ENCODE measurements at places on chromosomes 16 and 17.

GRCh38 chr17:78872486-78872885 lies 30.5 kb downstream of the CEP295NL start:
- no peak for DNase-seq

DNA sequence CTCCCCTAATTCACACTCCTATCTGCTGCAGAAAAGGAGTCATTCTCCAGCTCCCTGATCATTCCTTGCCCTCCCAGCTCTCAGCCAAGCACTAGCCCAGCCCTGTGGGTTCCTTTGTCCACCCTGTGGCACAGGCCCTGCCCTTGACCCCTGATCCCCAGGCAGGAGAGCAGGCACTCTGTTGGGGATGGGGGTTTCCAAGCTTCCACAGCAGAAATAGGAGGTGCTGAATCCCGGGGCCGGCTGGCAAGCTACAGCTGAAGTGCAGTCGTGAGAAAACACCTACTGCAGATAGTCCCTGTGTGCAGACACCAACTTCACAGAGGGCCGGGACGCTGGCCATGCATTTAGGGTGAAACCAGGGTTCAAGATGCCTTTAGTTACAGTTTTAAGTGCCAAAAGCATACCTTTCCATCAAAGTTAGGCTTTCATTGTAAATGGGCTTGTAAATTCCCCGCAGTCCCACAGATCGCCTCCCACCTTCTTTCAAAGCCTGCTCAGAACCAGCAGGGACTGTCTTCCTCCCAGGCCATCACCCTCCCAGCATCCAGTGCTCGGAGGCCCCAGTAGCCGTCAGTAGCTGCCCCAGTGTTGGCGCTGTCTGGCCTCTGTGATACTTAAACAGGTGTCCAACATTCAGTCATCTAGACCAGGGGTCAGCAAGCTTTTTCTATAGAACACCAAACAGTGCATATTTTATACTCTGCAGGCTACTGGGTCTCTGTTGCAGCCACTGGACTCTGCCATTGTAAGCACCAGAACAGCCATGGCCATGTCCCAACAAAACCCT lies 10.6 kb downstream of the CPSF4L start:
- no peak for DNase-seq

DNA sequence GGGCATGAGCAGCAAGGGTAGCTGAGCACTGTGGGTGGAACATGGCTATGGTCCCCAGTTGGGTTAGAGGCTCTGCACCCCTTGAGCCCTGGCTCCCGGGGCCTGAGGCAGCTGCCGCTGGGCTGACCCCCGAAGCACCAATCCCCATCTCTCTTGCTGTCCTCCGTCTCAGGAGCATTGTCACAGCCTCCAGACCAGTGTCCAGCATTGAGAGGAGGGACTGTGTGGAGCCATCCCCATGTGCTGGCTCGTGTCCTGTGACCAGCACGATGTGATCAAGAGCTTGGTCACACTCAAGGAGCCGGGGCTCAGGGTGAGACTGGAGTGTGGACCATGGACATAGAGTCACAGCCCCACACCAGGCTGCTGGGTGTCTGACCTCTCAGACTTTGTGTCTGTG lies 2.9 kb downstream of the SMTNL2 start:
- DNase-seq, result no peak

GRCh38 chr16:71852158-71852557 lies 6.4 kb downstream of the ATXN1L start:
- DNase-seq, result no peak

DNA sequence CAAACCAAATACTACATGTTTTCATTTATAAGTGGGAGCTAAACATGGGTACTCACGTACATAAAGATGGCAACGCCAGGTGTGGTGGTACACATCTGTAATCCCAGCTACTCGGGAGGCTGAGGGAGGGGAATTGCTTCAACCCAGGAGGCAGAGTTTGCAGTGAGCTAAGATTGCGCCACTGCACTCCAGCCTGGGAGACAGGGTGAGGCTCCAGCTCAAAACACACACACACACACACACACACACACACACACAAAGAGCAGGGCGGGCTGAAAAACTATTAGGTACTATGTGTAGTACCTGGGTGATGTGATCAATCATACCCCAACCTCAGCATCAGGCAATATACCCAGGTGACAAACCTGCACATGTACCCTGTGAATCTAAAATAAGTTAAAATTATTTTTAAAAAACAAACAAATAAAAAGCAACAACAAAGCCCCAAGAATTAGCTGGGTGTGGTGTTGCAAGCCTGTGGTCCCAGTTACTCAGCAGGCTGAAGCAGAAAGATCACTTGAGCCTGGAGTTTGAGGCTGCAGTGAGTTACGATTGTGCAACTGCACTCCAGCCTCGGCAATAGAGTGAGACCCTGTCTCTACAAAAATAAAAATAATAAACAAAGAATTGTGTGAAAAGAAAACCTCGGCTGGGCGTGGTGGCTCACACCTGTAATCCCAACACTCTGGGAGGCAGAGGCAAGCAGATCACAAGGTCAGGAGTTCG lies 11.9 kb upstream of the FAAP100 start:
- DNase-seq, result no peak

GRCh38 chr17:4261452-4261851 lies 2.3 kb downstream of the ANKFY1 start:
- no peak for DNase-seq

DNA sequence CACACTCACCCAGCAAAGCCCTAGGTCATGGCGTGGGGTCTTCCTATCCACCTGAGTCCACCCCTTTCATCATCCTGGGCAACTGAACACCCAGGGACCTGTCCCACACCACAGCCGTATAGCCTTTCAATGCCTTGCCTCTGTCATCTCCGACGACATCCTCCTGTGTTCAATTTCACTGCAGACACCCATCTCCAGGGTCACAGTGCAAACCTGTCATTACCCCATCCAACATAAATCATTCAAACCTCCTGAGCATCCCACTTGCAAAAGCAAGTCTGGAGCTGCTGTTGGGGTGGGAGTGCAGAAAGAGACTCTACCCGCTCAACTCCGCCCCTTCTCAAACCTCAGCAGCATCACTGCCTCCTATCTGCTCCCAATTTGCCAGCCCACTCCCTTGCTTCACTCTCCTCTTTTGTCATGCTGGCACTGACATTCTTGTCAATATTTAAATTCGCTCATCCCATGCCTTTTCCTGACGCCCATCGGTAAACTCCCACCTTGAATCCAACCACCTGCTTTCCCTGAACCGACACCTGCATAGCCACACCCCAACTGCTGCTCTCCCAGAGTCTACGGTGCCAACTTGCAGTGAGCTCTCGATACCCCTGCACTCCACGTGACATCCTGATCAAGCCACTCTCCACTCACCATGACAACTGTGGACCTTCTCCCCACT lies 37.0 kb downstream of the MARF1 start:
- no peak for DNase-seq

DNA sequence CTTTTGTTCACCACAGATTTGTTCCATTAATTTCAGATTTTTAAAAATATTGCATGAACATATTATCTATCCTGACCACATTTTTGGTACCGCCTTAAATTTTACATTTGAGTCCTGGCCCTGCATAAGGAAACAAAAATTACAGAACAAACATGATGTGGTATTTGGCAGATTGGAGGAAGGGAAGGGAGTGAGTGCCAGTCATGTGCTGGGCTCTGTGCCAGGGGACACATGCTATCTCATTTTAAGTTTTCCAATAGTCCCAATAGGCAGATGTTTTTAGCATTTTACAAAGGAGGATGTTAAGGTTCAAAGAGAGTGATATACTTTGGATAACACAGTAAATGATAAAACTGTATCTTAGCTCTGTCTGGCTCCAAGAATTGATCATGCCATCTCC lies 185.1 kb downstream of the CDK5R1 start:
- DNase-seq, result no peak

DNA sequence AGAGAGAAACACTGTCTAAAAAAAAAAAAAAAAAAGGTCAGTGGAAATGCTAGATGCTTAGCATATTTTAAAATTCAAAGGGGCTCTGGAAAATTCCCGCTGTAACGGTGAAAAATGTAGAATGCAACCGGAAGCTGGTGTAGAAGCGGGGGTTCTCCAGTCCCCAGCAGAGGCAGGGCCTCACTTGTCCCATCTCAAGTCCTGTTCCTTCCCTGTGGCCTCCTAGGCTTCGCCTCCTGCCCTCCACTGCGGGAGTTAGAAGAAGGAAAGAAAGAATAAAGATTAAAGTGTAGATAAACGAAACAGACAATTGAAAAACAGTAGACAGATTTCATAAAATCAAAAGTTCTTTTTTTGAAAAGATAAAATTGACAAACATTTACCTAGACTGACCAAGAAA lies 14.8 kb upstream of the ZNF287 start:
- no peak for DNase-seq

GRCh38 chr17:56653877-56654276 lies 60.4 kb downstream of the NOG start:
- DNase-seq, result peak; percentile 69

GRCh38 chr17:64947152-64947551 lies 27.9 kb upstream of the LRRC37A3 start:
- no peak for DNase-seq

GRCh38 chr17:71127416-71127815 lies 958.1 kb downstream of the KCNJ2 start:
- DNase-seq, result no peak

DNA sequence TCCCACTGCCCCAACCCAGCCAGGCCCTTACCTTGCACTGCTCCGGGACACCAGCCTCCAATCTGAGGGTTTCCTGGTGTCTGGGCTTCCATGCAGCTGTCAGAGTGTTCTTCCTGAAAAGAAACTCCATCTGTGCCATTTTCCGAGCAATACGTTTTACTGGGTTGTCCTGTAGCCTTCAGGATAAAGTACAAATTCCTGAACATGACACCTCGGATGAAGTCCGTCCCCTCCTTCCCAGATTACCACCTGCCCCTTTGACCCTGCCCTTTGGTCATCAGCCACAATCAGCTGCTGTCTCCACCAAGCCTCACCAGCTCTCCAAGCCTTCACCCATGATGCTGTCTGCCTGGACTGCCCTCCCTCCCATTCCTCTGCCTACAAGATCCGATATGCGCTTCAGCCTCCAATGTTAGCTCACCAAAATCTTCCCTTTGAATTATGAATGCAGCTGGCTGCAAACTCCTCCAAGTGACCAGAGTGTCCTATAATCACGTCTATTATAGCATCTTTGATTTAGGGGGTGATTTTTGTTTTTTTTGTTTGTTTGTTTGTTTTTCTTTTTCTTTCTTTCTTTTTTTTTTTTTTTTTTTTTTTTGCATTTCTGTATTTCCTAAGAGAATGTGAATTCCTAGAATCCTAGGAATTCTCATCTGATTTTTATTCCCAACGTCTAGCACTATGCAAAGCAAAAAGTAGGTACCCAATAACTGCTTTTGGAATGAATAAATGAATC lies 60.6 kb upstream of the KIFC3 start:
- DNase-seq, result no peak

- peak; percentile 80 for DNase-seq
Measured at GRCh38 chr16:85086347-85087291, 25.7 kb downstream of the CIBAR2 start.

GRCh38 chr17:49753959-49754391 lies 10.0 kb downstream of the FAM117A start:
- DNase-seq, result no peak

GRCh38 chr16:2839650-2840450 lies 9.7 kb downstream of the ZG16B start:
- no peak for DNase-seq

DNA sequence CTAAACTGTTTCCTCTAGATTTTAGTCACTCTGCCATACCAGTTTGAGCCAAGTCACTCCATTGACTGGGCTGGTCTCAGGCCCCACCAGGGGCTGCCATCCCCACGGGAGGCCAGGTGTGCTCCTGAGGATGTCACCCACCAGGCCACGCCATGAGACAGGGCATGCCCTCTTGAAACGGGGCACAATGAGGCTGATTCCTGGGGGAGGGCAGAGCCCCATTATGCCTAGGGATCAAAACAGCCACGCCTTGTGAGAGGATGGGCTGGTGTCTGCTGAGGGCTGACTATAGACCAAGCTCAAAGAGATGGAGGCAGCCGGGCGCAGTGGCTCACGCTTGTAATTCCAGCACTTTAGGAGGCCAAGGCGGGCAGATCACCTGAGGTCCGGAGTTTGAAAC lies 21.5 kb downstream of the GINS2 start:
- no peak for DNase-seq

DNA sequence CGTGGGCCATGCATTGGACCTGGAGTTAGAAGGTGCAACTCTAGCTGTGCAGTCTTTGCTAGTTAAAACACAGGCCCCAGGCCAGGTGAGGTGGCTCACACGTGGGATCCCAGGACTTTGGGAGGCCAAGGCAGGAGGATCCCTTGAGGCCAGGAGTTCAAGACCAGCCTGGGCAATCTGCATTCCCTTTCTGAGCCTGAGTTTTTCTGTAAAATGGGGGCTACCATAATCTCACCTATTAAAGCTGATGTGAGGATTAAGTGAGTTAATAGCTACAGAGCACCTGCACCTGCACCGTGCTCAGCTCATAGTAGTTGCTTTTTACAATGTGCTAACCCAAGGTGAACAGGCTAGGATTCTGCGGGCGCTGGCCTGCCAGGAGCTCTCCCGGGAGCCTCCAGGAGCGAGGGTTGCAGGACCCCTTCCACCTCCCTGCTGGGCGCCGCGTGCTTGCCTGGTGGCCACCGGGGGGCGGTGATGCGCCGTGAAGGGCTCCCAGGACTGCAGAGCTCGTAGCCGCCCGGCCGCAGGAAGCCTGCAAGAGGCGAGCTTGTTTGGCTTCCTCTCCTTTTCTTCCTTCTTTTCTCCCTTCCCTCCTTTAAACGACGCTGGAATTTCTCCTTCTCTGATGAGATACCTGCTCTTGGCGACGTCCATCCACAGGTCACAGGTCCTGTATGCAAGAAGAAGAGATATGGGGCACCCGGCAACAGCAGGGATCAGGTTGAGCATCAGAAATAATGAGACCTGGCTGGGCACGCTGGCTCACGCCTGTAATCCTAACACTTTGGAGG lies 51.3 kb downstream of the ZFP90 start:
- peak; percentile 71 for DNase-seq

DNA sequence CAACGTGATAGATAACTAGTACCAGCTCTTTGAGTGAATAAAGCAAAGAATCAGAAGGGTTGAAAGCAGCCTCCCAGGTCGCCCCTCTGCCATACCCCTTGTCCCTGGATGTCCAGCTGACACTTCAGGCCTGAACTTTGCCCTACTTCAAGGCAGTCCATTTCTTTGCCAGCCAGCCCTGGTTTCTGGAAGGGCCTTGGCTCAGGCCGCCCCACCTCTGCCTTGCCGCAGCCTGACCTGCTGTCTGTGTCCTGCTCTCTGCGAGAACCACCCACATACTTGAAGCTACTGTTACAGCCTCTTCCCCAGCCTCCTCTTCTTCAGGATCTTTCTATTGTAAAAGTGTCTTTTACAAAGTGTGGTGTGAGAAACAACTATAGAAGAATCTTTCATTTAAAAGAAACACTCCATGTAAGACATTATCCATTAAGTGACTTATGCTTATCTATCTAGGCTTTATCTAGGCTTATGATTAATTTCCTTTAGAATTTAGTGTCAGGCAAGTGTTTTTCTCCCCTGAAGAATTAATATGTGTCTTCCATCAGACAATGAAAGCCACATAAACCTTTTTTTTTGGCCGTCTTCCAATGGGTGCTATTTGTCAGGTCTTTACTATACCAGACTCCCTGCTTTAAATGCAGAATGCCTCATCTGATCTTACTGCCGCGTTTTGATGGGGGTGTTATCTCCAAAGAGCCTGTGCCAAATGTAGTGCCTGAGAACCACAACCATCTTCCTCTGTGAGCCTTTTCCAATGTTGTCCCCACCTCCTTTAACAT lies 133.9 kb downstream of the SOCS1 start:
- no peak for DNase-seq

Measured in activated naive CD8-positive, alpha-beta T cell treated with anti-CD3 and anti-CD28 coated beads for 36 hours (primary cell).